Effector memory CD4-positive, alpha-beta T cell (primary cell): ENCODE measurements at places on chromosomes 5 and 9.

- DNase-seq = peak; percentile 4
Observed at GRCh38 chr5:135457424-135458071, 5.4 kb upstream of the TIFAB start.

DNA sequence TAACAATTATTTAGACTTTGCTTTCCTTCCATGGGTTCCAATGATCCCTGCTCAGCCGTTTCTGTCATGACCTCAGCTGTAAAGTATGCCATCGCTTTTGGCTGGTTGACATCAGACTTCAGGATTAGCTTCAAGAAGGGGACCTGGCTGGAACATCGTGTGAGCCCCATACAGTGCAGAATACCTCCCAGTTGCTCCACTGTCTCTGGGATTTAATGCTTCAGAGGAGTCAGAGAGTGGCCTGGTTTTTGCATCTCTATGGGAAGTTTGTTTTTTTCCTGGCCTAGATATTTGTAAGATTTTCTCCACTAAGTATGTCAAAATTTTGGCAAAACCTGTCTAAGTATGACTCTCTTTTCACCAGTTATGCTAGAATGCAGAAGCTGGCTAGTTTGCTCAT, 216.9 kb downstream of the GABBR2 start:
- DNase-seq = no peak

DNA sequence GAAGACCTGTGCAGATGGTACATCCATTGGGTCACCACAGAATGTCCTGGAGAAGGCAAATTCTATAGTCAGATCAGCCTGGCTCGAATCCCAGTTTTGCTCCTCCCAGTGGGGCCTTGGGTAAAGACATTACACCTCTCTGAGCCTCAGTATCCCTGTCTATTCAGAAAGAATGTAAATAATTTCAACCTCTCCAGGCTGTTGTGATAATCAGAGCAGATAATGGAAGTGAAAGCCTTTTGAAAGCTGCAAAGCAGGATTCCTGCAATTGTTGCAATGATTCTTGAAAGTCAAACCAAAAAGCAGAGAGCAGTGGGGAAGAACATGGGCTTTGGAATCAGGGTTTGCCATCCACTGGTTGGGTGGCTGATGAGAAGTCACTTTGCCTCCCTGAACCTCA, 63.2 kb downstream of the LHX2 start:
- DNase-seq = no peak

GRCh38 chr5:55226027-55226933, 835 bp downstream of the MCIDAS start:
- DNase-seq = no peak

- no peak for DNase-seq
Observed at GRCh38 chr5:154977409-154977808, 36.1 kb upstream of the KIF4B start.

- no peak for DNase-seq
Observed at GRCh38 chr5:72353046-72353445, 32.9 kb downstream of the PTCD2 start.

DNA sequence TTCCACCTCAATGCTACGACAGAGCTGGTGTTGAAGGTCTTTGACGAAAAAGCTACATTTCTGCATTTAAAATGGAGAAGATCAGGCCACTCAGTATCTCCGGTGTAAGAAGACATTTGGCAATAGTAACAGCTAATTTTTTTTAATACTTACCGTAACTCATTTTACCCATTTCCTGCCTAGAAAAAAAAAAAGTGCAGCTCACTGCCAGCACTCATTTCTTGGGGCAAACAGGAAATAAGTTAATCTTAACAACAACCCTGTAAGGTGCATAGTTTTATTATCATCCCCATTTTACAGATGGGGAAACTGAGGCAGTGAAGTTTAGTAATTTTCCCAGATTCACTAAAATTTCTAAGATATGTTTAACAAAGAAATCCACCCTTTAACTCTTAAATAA, 27.4 kb upstream of the KCNMB1 start:
- no peak for DNase-seq

GRCh38 chr9:98365781-98366180, 110.3 kb upstream of the TBC1D2 start:
- DNase-seq = no peak

- no peak for DNase-seq
Observed at GRCh38 chr5:123444016-123444415, 20.8 kb upstream of the CEP120 start.

DNA sequence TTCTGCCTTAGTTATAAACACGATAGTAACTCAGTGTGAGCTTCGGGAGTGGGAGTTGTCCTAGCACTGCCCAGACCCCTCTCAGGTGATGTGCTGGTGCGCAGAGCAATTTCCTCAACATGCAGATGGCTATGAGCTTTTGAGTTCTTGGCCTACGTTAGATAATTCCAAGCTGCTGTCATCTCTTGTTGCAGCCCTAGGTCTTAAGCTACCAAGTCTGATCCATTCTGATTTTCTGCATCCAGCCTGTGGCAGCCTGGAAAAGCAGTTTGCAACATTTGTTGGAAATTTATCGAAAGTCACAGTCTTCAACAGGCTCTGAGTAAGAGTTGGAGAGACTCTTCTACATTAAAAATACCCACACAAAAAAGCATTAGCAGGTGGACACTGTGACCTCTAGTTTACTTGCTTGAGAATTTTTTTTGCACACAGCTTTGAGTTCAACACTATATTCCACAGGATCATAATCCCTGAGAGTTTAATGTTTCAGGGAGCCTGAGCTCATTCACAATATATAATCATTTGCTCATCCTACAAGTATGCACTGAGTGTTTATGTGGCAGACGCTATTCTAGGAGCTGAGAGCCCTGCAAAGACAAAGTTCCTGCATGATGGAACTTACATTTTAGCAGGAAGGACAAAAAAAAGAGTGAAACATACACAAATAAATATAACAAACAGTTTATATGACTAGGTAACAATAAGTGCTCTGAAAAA, 91.6 kb downstream of the UBE2QL1 start:
- no peak for DNase-seq

- no peak for DNase-seq
Observed at GRCh38 chr9:129058965-129059795, 21.7 kb upstream of the DOLPP1 start.

DNA sequence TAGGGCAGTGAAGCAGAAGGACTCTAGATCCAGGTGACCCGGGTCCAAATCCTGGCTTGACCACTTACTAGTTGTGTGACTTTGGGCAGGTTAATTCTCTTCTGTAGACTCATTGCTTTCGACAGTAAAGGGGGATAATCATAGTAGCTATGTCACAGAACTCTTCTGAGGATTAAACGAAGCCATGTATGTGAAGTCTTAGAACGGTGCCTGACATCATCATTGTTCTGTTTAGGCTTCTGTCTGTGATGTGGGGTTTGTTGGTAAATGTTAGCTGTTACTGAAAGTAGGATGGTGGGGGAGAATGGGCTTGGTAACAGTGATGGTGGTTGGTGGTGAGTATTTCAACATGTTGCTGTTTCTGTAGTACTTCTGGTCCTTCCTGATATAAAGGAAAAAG, 73.7 kb downstream of the MAP1B start:
- DNase-seq = no peak

- no peak for DNase-seq
Observed at GRCh38 chr5:114324282-114324681, 37.6 kb upstream of the KCNN2 start.

- no peak for DNase-seq
Observed at GRCh38 chr5:35229076-35230037, 930 bp downstream of the PRLR start.

GRCh38 chr9:135951889-135952663, 9.1 kb downstream of the UBAC1 start:
- DNase-seq = no peak

GRCh38 chr9:131731237-131731636, 8.6 kb downstream of the RAPGEF1 start:
- DNase-seq = no peak

DNA sequence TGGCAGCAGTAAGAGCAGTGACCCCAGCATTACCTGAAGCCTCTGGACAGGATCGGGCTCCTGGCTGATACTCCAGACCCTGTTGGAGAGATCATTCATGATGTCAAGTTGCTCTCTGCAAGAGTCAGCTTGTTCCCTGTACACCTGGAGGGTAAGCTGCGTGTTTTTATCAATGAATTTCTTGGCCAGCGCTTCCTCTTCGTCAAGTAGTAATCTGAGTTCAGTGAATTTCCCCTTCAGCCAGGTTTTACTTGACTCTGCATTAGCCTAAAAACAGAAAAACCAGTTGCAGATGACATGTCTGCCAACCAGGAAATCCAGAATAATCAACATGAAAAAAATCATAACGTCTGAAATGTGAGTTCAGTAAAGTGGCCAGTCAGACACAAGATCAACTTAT, 19.1 kb downstream of the TRIM14 start:
- DNase-seq = no peak

DNA sequence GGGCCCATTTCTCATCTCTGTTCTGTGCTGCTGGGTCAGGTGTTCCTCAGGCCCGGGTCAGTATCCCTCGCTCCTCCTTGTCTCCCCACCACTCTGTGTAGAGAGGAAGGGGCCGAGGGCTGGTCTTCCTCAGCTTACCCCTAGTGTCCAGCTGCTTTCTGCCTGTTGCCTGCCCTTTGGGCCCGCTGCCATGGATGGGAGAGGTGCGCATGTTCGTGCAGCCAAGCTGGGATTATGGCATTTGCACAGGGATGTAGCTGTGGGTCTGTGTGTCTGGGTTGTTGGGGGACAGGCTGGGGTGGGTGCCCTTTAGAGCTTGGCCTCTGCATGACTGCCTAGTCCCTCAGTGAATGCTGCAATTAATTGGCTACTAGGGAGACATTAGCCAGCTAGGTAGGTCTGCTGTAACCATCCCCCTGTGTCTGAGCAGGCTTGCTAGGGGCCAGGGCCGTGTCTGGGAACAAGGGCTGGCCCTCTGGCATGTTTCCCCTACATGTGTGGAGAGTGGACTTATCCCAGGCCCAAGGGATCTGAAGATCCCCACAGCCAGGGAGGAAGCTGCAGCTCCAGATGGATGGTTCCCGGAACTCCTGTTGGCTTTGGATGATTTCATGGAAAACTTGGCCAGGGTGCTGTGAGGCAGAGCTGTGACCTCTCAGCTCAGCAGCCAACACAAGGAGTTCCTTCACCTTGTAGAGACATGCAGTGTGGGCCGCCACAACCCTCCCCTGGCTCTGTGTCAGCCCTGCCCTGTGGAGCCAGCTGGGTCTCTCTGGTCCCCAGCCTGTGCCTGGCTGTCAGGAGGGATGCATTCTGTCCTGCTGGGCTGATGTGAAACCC, 161.9 kb downstream of the MACROH2A1 start:
- DNase-seq = no peak

DNA sequence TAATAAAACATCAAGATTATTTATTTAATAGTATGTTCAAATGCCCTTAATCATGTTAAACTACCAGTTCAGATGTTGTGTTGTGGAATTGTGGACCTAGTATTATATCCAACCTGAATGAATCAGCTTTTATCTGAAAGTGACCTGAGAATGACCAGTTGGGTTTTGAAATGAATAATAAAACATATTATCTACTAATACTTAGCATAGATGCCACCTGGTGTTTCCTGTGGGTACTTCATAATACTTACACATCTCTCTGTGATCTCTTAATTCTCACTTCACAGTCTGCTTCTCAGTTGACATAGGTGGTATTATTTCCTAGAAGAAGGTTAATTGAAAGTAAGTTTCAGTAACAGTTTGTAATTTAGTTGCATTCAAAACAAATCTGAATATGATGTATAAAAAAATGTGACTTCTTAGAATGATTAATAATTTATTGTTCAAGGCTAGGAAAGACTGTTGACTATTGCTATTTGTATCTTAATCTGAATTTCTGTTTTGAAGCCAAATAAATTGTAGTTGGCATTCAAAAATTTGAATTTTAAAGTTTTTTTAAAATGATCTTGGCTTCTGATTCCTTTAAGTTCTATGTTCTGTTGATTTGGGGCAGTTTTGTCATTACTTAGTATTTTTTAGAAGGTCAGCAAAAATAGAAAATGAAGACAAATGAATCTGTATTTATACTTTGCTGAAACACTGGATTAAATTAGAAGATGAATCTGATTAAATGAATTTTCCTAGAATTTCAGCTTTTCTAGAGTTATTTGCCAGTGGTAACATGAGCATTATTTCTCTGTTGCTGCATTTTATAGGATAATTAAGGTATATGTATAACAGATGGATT, 48.2 kb downstream of the KIF2A start:
- DNase-seq = no peak

DNA sequence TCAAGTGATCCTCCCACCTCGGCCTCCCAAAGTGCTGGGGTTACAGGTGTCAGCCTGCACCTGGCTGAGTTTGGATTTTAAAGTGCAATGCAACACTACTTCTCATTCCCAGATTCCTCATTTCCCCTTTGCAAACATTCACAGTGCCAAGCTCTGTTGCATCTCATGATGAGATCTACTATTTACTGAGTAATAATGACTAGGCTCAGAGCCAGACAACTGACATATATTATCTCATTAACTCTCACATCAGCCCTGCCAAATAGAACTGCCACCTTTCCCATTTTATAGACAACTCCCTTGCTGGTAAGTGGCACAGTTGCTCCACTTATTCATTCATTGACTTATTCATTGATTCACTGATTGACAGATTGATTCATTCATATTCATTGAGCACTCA, 7.0 kb downstream of the PDE6A start:
- no peak for DNase-seq

- DNase-seq = peak; percentile 33
Observed at GRCh38 chr5:176578391-176578808, 29.3 kb downstream of the CDHR2 start.

DNA sequence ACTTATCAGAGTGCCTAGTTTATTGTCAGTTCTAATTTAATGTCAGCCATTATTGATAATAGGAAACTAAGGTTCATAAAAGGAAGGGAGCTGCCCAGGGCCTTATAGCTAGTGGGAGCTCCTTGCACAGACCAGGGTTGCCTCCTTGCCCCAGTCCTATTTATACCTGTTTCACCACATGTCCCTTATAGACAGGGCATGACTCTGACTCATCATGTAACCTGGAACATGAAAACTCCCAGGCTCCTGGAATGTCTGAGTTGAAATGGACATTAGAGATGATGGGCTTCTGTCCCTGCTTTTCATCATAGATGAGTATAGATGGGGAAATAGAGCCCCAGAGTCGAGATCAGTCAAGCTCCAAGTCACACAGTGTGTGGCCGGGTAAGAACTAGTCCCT, 21.1 kb downstream of the FAT2 start:
- DNase-seq = no peak

- DNase-seq = no peak
Observed at GRCh38 chr5:1247811-1248210, 22.6 kb downstream of the SLC6A18 start.

DNA sequence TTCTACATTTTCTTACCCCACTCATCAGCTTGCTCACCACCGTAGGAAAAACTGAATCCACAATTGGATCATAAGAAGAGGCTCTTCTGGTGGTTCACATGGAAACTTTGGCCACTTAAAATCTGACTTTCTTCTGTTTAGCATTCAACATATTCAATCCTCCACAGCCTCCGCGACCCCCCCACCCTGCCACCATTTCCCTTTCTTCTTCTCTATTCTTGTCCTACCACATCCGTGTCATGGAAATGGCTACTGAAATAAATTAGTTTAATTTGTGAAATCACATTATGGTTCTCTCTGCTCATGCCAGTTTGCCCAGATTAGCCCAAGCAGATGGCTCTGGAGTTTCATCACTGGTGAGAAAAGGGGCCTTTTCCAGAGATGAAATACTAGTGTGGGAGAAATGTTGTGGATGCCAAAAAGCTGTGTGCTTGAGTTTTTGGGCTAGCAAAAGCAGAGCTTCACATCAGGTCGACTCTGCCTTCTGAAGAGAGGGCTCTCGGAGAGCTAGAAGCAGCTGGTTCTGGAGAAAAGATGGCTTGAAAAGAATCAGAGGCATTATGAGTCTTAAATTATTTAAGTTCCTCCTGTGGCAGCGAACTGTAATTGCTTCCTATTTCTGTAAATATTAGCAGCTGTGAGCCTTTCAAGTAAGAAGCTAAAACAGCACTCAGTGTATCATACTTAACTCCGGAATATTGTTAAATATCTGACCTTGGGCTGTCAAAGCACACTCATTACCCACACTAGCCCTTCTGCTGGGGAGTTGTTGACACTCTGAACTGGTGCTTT, 107.1 kb downstream of the MAT2B start:
- no peak for DNase-seq
